ENCODE measurements at places on chromosomes 13 and 19. TPM values are rescaled to one million over a fixed set of nuclear protein-coding genes. Genes with fewer than 3 reads are reported as not detected.

UHRF1 gene
- total RNA-seq = 11.7 TPM

FCHO1 gene
- total RNA-seq = 15.6 TPM

HCN2 gene
- total RNA-seq = 6.6 TPM

NLRP4 gene
- 17.2 TPM for total RNA-seq

COPE gene
- total RNA-seq = 692 TPM

KLK14 gene
- total RNA-seq = 0.63 TPM

TTC9B gene
- total RNA-seq = 0.71 TPM

HS6ST3 gene
- total RNA-seq = 1.3 TPM

URAD gene
- 0.87 TPM for total RNA-seq

SULT2A1 gene
- 0.24 TPM for total RNA-seq

MRPL57 gene
- 36.8 TPM for total RNA-seq

APLP1 gene
- total RNA-seq = 54.3 TPM

KLK12 gene
- total RNA-seq = not detected

GIPC3 gene
- total RNA-seq = 0.50 TPM

DNA sequence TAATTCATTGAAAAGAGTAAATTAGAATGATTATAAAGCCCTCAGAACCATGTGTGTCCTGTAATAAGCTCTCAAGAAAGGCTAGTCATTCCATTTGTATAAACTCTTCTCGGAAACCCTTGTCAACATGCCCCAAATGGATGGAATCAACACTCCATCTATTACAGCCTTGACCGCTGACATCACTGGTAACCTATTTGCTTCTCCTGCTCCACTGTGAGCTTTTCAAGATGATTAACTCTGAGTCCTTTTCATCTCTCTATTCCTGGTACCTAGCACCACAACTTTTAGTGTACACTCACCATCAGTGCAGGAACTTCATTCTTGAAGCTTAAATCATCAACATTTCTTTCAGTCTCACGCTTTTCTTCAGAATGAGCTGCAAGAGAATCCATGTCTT, 612.0 kb downstream of the DCT start:
- no peaks in the 10 kb centered on the region for H3K4me1 ChIP-seq
- no peak for DNase-seq
- H3K36me3 ChIP-seq = no peaks in the 10 kb centered on the region
- no peak overlapping the region for H3K4me3 ChIP-seq
- no peaks in the 10 kb centered on the region for H3K27me3 ChIP-seq

DNA sequence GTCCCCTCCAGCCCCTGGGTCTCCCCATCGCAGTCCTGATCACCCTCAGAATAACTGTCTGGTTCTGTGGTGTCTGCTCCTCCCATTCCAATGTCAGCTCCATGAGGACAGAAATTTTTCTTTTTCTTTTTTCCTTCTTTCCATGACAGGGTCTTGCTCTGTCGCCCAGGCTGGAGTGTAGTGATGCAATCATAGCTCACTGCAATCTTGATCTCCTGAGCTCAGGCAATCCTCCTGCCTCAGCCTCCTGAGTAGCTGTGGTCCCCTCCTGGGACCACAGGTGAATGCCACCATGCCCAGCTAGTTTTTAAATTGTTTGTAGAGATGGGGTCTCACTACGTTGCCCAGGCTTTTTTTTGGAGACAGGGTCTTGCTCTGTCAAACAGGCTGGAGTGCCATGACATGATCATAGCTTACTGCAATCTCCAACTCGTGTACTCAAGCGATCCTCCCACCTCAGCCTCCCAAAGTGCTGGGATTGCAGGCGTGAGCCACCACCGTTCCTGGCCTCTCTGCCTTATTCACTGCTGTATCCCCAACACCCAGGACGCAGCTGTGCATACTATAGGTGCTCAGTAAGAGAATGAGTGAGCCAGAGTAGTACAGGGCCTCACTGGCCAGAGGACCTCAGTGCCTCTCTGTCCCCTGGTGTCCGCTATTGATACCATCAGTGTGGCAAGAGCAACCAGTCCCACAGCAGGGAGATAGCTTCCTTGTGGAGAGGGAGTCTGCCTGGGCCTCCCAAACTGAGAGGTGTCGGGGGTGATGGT, 5.2 kb upstream of the DOCK6 start:
- H3K4me1 ChIP-seq = peaks cover 3% of the 10 kb centered on the region
- H3K4me3 ChIP-seq = no peak overlapping the region
- no peaks in the 10 kb centered on the region for H3K36me3 ChIP-seq
- H3K27ac ChIP-seq = no peak overlapping the region
- H3K27me3 ChIP-seq = no peaks in the 10 kb centered on the region
- no peak for DNase-seq

DNA sequence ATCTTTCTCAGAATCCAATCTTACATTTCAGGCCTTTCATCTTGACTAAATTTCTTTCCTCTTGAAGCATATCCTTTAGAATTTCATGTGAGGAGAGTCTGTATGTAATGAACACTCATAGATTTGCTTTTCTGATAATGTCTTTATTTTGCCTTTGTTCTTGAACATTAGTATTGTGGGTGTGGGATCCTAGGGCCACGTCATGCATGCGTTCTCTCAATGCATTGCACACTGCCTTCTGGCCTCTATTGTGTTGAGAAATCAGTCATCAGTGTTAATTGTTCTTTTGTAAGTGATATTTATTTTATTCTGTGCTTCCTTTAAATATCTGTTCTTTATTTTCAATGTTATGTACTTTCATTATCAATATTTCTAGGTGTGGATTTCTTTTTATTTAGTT, 364.9 kb downstream of the OXGR1 start:
- H3K27ac ChIP-seq = no peak overlapping the region
- no peaks in the 10 kb centered on the region for H3K27me3 ChIP-seq
- H3K36me3 ChIP-seq = no peaks in the 10 kb centered on the region
- H3K4me3 ChIP-seq = no peak overlapping the region
- no peaks in the 10 kb centered on the region for H3K4me1 ChIP-seq

GRCh38 chr13:72686766-72687165, 40.7 kb downstream of the MZT1 start:
- no peak overlapping the region for H3K4me3 ChIP-seq
- H3K4me1 ChIP-seq = no peaks in the 10 kb centered on the region
- DNase-seq = no peak
- H3K36me3 ChIP-seq = no peaks in the 10 kb centered on the region
- no peak overlapping the region for H3K27ac ChIP-seq

DNA sequence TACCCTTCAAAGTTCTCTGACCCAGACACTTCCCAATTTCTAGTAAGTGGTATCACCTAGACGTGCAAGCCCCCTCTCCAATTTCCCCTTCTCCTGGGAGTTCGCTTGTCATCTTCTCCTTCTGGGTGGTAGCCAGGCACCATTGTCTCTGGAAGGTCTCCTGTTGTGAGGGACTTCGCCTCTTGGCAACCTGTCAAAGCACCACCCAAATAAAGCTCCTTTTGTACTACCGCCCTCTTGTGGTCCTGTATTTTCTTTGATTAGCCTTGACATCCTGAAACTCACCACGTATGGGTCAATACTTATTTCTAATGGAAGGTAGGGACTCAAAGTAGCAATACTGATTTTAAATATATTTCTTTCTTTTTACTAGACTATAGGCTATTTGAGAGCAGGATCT, 8.2 kb downstream of the GPC5 start:
- DNase-seq = peak; percentile 17
- no peaks in the 10 kb centered on the region for H3K27me3 ChIP-seq
- H3K27ac ChIP-seq = no peak overlapping the region
- H3K4me1 ChIP-seq = no peaks in the 10 kb centered on the region
- no peak overlapping the region for H3K4me3 ChIP-seq

GRCh38 chr19:40091205-40092129, 724 bp upstream of the ZNF780A start:
- peaks cover 7% of the 10 kb centered on the region for H3K4me1 ChIP-seq
- H3K27me3 ChIP-seq = no peaks in the 10 kb centered on the region
- peak overlapping the region; percentile 79 for H3K4me3 ChIP-seq
- H3K27ac ChIP-seq = peak overlapping the region; percentile 86
- no peak for DNase-seq

DNA sequence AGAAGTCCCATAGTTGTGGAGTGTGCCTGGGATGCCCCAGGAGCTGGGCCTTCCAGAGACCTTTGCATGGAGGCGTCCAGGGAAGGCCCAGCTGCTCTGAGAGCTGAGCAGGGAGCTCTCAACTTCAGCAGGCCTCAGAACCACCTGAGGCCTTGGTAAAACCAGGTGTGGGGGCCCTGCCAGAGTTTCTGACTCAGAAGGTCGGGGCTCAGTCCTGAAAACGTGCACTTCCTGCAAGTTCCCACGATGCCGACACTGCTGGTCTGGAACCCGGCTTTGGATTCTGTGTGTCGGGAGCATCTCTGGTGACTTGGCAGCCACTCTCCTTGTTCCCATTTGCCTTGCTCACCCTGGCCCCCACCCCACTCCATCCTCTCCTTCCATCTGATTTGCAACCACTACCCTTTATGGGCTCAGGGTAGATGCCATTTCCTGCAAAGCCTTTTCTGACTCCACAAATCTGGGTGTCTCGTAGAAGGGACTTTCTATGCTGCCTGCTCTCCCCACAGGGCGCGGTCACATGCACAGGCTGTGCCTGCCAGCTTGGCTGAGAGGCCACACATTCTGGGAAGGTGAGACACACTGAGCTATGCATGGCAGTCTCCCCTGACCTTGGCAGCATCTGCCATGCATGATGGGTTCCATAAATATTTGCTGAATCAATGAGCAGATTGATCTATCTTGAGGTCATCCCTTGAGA, 244.7 kb downstream of the COL4A1 start:
- no peak for DNase-seq
- no peak overlapping the region for H3K27ac ChIP-seq
- H3K36me3 ChIP-seq = no peaks in the 10 kb centered on the region
- H3K27me3 ChIP-seq = no peaks in the 10 kb centered on the region
- no peaks in the 10 kb centered on the region for H3K4me1 ChIP-seq

GRCh38 chr19:46935066-46935663, 74.4 kb downstream of the ARHGAP35 start:
- no peaks in the 10 kb centered on the region for H3K4me1 ChIP-seq
- H3K27ac ChIP-seq = no peak overlapping the region
- H3K36me3 ChIP-seq = no peaks in the 10 kb centered on the region
- H3K4me3 ChIP-seq = no peak overlapping the region
- DNase-seq = no peak

DNA sequence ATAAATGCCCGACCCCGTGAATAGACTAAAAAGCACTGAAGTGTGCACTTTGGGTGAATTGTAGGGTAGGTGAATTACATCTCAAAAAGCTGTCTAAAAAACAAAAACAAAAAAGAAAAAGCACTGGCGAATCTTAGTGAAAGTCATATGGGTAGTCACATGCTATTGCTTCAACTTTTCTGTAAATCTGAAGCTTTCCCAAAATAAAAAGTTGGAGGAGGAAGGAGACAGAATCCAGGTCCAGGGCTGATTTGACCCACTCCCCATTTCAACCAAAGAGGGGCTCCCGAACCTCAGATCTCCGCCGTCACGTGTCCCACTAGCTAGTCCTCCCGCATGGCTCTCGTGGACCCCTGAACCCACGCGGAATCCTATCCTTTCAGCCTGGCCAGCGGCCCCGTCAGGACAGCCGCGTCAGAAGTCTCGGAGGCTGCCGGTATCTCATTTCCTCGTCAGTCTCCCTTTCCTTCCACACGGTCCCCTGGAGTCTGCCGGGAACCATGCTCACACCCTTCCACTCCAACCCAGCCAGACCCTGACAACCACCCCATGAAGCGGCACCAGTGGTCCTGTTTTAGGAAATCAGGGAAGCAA, 6.1 kb downstream of the PPP1R12C start:
- H3K4me1 ChIP-seq = peaks cover 28% of the 10 kb centered on the region
- no peaks in the 10 kb centered on the region for H3K27me3 ChIP-seq
- no peaks in the 10 kb centered on the region for H3K36me3 ChIP-seq
- H3K27ac ChIP-seq = peak overlapping the region; percentile 24
- DNase-seq = no peak

DNA sequence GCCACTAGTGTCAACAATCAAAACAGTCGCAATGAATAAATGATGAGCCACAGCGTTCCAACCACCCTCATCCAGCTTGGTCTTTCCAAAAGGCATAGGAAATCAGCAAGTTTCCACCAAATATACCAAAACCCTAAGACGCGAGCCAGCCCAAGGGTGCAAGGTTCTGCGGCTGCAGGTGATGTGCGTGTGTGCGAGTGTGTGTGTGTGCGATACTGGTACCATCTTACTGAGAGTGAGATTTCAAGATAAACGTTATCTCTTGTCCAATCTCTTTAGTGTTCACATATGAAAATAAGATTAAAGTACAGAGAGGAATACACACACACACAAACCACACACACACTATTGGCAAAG, 895 bp upstream of the TRPC4 start:
- no peaks in the 10 kb centered on the region for H3K36me3 ChIP-seq
- peaks cover 13% of the 10 kb centered on the region for H3K4me1 ChIP-seq
- H3K27me3 ChIP-seq = no peaks in the 10 kb centered on the region
- no peak for DNase-seq
- H3K27ac ChIP-seq = no peak overlapping the region
- no peak overlapping the region for H3K4me3 ChIP-seq

DNA sequence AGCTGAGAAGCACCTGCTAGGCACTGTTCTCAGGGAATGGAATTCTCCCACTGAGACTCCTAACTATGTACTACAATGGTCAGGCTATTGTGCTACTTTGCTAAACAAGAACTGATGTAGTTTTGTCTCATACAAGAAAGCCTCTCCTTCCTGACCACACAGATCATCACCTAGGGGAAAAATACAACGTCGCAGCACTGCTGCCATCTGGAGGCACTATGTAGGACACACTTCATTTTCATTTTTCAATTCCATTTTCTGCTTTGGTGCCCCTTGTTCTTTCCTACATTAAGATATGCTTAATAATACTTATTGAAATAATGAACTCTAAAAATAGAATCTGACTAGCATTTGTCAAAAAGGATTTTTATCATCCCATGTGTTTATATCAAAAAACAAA, 21.1 kb downstream of the PROSER1 start:
- H3K4me3 ChIP-seq = no peak overlapping the region
- H3K4me1 ChIP-seq = no peaks in the 10 kb centered on the region
- peak; percentile 33 for DNase-seq
- H3K27ac ChIP-seq = no peak overlapping the region

GRCh38 chr13:34900288-34900739, 41.8 kb upstream of the NBEA start:
- H3K4me3 ChIP-seq = no peak overlapping the region
- H3K4me1 ChIP-seq = no peaks in the 10 kb centered on the region
- H3K27ac ChIP-seq = no peak overlapping the region
- H3K36me3 ChIP-seq = no peaks in the 10 kb centered on the region

GRCh38 chr19:2273356-2274184, 8.4 kb downstream of the PEAK3 start:
- H3K27ac ChIP-seq = peak overlapping the region; percentile 72
- peak; percentile 78 for DNase-seq
- peak overlapping the region; percentile 29 for H3K4me3 ChIP-seq
- no peaks in the 10 kb centered on the region for H3K27me3 ChIP-seq
- peaks cover 59% of the 10 kb centered on the region for H3K4me1 ChIP-seq

DNA sequence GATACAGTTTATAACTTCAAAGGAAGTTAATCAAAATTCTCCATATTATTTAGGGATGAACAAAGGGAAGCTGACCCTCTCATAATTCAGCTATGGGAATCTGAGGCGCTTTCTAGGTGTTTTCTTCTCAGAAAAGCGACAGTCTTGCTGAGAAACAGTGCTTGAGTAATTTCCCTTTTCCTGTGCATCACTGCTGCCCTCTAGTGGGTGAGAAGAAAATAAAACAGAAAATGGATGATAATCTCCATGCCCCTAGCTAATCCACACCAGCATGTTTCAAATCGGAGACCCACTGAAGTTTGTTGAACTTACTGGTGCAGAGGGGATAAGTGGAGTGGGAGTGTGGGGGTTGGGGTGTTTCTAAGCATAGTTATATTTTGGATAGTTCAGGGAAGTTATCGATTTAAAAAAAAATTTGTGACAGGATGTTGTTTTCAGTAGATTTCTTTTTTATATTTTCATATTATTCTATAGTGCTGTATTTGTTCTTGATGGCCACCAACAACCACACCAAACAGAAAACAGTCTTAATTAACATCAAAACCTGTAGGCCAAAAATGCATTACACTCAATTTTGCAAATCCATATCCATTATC, 21.4 kb downstream of the LCP1 start:
- H3K27ac ChIP-seq = no peak overlapping the region
- no peak overlapping the region for H3K4me3 ChIP-seq
- H3K4me1 ChIP-seq = no peaks in the 10 kb centered on the region

Measured in testis (tissue), 5 donors.